G401 (cell line): ENCODE measurements at places on chromosomes 16 and 17. TPM values are rescaled to one million over a fixed set of nuclear protein-coding genes. Genes with fewer than 3 reads are reported as not detected.

- no peak for DNase-seq
These were observed 68.8 kb downstream of the GSG1L start for GRCh38 chr16:27994686-27995085.

GRCh38 chr16:68319185-68319908 lies 8.5 kb downstream of the PRMT7 start:
- DNase-seq, result no peak

DNA sequence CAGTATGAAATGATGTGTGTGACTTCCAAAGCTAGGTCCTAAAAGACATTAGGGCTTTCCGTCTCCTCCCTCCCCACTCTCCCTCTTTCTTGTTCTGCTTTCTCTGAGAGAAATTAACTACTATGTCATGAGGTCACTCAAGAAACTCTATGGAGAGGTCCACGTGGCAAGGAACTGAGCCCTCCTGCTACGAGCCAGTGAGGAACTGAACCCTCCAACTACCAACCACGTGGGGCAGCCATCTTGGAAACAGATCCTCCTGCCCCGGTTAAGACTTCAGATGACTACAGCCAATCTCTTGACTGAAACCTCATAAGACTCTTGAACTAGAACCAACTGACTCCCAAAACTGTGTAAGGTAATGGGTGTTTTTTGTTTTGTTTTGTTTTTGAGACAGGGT lies 4.2 kb upstream of the ALOX15 start:
- no peak for DNase-seq

DNA sequence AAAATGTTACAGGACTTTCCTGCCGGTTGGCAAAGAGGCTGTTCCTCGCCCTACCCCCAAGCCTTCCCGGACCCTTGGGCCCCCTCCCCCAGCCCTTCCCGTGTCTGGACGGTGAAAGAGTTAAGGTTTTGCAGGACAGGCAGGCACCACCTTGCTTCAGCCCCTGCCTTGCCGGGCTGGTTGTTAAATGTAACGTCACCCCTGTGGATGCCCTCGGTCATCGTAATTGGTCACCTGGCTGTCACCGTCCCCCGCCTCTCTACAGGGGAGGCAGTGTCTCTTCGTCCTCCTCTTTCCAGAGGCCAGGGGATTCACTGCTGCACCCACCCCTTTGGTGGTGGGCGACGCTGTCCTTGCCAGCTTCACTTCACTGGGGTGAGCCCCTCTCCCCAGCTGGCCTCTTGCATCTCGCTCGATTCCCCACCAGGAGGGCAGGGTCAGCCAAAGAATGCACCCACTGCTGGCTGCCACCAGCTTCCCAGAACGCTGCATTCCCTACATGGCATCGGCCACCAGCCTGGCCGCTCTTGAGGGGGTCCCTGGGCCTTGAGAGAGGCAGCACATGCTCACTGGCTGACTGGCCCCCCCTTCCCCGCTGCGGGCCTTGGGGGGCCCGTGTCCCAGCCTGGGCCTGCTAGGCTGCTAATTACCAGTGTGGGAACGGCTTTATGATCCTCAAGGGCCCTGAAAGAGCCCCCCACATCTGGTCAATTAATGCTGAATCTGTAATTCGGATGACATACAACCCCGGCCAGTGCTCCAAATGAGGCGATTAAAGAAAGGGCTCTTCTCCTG lies 25.2 kb upstream of the GSE1 start:
- no peak for DNase-seq

- DNase-seq, result no peak
These were observed 150.3 kb downstream of the ASIC2 start for GRCh38 chr17:33142705-33143299.

DNA sequence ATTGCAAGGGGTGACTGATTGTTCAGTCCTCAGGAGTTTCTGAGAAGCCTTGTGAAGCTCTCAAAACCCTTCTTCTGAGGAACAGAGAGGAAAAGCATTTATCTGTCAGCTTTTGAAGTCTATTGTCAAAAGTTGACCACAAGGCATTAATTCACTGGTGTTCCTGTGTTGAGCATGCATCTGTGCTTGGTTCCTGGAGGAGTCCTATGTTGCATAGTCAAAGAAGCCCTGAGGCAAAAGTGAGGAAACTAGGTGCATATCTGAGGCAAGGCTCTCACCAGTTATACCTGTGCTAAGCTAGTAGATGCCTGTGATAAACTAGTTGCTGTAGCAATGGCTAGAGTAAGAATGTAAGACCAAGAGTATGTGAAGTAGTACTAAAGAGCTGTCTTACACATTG lies 1.8 kb upstream of the HEATR6 start:
- DNase-seq, result no peak

TBC1D28 gene
- not detected in 2 replicates for total RNA-seq
